ENCODE measurements at places on chromosomes 7 and 10.

DNA sequence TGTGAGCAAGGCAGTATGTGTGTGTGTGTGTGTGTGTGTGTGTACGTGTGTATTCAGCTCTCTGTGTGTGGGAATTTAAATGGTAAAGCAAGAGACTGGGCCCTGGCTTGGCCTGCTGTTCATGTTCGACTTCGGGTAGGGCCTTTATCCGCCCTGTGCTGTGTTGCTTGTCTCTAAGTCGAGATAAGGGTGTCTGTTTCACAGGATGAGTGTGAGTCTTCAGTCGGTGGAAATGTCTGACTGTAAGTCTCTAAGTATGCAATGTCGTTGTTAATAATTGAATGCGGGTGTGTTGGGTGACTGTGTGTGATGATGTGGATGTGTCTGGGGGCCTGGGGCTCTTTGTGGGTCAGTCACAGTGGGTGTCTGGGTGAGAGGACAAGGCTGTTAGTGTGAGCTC, 34.8 kb downstream of the HIF1AN start:
- peaks cover 49% of the 10 kb centered on the region for H3K27me3 ChIP-seq
- no peaks in the 10 kb centered on the region for H3K4me1 ChIP-seq
- DNase-seq = no peak
- no peak overlapping the region for H3K27ac ChIP-seq
- H3K4me3 ChIP-seq = no peak overlapping the region

DNA sequence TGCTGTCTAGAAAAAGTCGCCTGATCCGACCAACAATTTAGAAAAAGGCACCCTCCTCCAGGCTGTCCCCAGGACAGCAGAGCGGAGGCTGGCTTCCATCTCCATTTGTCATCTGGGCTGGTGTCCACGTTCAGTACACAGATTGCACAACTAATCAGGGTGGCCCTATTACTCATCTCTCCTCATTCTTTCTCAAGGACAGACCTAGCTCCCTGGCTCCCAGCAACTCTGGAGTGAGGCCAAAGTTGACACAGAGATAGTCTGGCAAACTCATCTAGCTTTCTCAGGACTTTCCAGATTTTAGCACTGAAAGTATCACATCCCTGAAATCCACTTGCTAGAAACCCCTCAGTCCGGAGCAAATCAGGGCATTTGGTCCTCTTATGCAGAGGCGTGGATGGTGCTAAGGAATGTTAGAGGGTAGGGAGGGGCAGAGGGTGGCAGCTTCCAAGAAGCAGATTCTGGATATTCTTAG, 75.1 kb downstream of the DNAH11 start:
- H3K27me3 ChIP-seq = no peaks in the 10 kb centered on the region
- H3K27ac ChIP-seq = peak overlapping the region; percentile 81
- H3K4me1 ChIP-seq = no peaks in the 10 kb centered on the region

GRCh38 chr7:6571160-6571779, 6.0 kb upstream of the ZDHHC4 start:
- no peak for DNase-seq
- no peak overlapping the region for H3K27ac ChIP-seq
- no peak overlapping the region for H3K4me3 ChIP-seq
- H3K27me3 ChIP-seq = no peaks in the 10 kb centered on the region
- H3K36me3 ChIP-seq = no peaks in the 10 kb centered on the region
- H3K4me1 ChIP-seq = peaks cover under 1% of the 10 kb centered on the region

GRCh38 chr7:6476596-6477317, 29.0 kb upstream of the DAGLB start:
- no peak overlapping the region for H3K4me3 ChIP-seq
- no peaks in the 10 kb centered on the region for H3K27me3 ChIP-seq
- H3K36me3 ChIP-seq = peaks cover 35% of the 10 kb centered on the region
- no peak for DNase-seq

GRCh38 chr7:80830584-80831285, 88.1 kb downstream of the SEMA3C start:
- H3K36me3 ChIP-seq = no peaks in the 10 kb centered on the region
- H3K27me3 ChIP-seq = no peaks in the 10 kb centered on the region
- DNase-seq = no peak

- H3K4me3 ChIP-seq = no peak overlapping the region
- H3K4me1 ChIP-seq = peaks cover 5% of the 10 kb centered on the region
- no peak for DNase-seq
- H3K36me3 ChIP-seq = no peaks in the 10 kb centered on the region
- peak overlapping the region; percentile 74 for H3K27ac ChIP-seq
- no peaks in the 10 kb centered on the region for H3K27me3 ChIP-seq
Observed at GRCh38 chr10:10871352-10871751, 146.3 kb upstream of the CELF2 start.

DNA sequence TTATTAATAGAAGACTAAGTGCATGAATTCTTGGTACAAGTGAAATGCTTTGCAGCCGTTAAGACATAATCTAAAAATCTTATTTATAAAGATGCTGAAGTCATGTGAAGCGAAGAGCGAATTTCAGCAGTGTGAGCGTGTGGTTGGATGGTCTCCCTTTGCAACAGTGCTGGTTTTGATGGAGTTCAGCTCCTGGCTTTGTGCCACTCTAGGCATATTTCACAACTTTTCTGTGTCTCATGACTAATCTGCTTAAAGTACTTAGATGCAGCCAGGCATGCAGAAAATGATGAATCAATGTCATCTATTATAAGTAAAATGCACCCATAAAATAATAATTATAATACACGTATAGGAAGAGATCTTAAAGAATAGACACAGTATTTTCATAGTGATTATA, 107.2 kb upstream of the TCERG1L start:
- H3K4me3 ChIP-seq = no peak overlapping the region
- no peaks in the 10 kb centered on the region for H3K36me3 ChIP-seq
- DNase-seq = no peak

DNA sequence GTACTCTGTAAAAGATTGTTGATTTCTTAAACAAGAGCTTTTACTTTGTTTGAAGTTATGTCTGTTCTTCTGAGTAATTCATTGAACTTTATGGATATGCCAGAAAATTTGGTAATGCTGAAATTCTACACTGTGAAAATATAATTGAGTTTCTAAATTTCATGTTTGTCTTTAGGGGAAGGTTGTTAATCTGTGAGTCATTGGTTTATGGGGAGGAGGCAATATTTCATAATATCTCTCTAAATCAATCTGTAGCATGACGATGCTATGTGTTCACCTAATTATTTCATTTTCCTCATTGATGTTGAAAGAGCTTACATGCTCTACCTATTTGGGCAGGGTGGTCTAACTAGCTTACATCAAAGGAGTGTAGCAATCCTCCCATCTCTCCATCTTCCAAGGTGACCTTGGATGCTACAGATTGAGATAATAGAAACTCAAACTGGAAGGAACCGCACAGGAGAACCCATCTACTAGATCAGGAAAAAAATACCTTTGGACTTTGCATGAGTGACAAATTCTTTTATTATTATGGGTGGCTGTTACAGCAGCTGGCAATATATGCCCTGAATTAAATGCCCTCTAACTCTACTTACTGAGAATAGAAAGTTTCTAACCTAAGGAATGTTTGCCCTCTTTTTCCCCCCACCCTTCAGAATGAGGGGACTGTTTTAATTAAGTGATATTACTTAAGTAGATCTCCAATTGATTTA, 8.4 kb upstream of the SNX13 start:
- H3K36me3 ChIP-seq = no peaks in the 10 kb centered on the region
- no peaks in the 10 kb centered on the region for H3K4me1 ChIP-seq
- DNase-seq = no peak

Data from upper lobe of right lung (tissue), 1 donor.